ENCODE measurements at places on chromosomes 3 and 15.

GRCh38 chr3:20478436-20478835, 292.4 kb upstream of the SGO1 start:
- DNase-seq = no peak

DNA sequence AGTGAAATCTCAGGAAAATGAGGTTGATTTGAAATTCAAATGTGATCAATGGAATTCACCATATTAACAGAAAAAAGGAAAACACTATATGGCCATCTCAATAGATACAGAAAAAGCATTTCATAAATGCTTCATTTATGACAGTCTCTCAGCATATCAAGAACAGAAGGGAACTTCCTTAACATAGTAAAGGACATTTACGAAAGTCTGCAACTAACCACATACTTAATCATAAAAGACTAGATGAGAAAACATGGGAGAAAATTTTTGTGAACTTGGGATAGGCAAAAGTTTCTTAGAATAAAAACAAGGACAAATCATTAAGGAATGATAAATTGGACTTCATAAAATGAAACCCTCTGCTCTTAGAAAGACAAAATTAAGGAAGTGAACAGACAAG, 24.7 kb upstream of the TIPARP start:
- DNase-seq = no peak

DNA sequence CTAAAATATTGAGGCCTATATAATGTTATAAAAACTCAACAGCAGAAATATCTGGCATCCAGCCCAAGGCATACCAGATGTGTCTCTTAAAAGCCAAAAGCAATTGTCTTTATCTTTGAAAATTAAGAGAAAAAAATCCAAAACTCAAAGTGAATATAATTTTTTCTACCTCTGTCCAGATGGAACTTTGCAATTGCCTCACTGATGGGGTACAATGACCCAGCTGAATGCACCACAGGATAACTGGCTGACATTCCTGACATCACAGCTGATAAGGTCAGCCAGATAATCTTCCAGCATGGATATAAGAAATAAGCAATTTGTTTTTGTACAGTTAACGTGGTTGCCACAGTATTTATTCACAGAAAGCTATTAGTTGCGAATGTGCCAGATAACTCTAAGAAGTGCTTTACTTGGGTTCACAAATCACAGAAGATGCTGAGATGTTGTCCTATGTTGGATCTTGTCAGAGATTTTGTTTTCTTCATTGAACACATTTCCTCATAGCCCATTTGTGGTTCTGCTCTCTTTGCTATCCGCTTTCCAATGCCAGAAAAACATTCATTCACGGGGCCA, 566.9 kb upstream of the CCDC54 start:
- DNase-seq = no peak

DNA sequence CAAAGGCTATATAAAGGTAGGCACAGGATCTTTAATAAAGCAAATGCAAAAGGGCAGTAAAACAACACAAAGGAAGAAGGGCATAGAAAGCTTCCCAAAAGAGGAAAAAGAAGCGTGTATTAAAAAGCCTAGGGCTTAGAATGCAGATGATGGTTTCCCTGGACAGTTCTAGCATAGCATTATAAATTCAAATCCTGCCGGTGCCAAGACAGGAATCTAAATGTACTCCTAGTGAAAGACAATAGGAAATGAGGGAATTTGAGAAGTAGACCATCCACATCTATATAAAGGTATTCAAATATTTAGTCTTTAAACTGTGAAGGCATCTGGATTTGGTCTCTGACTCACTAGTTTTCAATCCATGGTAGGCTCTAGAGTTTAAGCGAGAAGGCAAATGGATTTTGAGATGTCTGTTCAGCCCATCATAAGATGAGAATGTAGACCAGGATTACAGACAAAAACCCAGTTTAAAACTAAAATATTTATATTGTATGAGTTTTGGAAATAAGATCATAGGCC, 431.8 kb downstream of the TBL1XR1 start:
- no peak for DNase-seq

DNA sequence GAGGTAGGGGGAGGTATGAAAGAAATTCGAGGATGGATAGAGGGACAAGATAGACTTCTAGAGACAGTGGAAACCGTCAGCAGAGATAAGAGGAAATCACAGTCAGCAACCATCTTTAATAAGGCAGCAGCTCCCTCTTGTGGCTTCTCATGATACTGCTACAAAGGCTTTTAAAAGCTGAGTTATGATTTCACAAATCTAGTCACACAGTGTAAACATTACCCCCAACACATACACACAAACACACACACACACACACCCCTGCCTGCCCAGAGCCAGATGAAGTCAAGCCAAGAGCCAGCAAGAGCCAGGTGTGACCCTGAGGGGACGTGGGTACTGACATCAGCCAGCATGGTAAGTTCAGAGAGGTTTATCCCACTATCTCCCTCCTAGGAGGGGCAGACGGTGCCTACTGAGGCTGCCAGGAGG, 18.9 kb upstream of the TGM5 start:
- peak; percentile 6 for DNase-seq

- no peak for DNase-seq
Measured at GRCh38 chr3:13015286-13016082, 57.7 kb downstream of the IQSEC1 start.

DNA sequence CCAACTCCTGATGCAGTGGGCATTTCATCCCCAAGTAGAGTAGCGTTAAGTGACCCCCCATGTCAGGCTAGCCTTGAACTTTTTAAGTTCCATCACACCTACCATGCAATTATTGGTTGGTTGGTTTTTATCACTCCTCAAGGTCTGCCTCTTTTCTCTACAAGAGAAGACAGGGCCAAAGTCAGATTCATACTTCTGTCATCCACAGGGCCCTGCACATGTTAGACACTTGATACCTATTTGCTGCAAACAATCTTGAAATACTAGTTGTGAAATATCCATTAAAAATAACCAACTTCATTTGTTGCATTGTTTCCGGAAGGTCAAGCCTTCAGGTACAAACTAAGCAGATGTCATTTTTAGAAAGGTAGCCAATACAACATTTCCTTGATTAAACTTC, 1.2 kb downstream of the CMSS1 start:
- DNase-seq = no peak

DNA sequence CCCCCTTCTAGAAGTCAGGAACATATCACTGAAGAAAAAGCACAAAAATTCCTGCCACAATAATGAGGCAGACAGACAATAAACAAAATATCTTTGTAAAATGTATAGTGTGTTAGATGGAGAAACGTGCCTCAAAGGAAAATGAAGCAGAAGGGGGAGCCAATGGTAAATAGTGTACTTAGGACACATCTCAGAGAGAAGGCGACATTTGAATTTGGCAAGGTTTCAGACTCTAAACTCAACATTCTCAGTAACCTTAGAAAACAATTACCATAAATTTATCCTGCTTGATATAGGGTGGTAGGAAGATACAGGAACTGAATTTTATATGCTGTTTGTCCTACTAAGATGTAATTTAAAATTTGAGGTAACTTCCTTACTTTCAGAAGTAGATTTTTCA, 52.6 kb upstream of the PTX3 start:
- DNase-seq = no peak

- DNase-seq = no peak
Measured at GRCh38 chr15:64596701-64597476, 136.5 kb downstream of the ZNF609 start.

DNA sequence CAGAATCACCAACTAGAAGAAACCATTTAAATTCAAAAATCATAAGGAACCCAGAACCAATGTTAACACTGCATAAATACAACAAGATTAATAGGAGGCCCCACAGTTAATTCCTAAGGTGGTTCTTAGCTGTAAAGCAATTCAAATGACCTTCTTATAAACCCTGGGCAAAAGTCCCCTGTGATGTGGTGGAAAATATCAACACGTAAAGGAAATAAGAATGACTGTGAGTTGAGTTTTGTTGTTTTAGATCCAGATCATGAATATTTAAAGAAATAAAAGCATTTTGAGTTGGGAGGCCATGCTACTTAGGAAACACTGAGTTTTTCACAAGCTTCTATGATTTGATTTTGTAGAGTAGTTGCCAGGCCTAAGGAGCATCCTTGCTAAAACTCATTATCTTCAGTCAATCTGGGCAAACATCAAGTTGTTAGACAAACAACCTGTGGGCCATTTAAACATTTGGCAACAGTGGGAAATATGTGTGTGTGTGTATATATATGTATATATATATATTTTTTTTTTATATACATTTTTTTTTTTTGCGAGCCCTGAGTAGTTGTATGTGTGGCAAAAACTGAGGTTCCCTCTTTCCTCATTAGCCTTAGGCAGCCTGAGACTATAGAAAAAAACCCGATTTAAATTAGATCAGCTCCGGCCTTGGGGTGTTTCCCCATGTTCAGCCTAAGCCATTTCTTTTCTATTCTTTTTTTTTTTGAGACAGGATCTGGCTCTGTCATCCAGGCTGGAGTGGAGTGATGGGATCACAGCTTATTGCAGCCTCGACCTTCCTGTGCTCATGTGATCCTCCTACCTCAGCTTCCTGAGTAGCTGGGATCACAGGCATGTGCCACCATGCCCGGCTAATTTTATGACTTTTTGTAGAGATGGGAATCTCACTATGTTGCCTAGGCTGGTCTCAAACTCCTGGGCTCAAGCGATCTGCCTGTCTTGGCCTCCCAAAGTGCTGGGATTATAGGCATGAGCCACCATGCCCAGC, 8.0 kb upstream of the PXK start:
- no peak for DNase-seq

GRCh38 chr3:96833301-96833700, 18.9 kb downstream of the EPHA6 start:
- DNase-seq = no peak

GRCh38 chr3:113594066-113594465, 61.7 kb downstream of the SIDT1 start:
- DNase-seq = no peak

DNA sequence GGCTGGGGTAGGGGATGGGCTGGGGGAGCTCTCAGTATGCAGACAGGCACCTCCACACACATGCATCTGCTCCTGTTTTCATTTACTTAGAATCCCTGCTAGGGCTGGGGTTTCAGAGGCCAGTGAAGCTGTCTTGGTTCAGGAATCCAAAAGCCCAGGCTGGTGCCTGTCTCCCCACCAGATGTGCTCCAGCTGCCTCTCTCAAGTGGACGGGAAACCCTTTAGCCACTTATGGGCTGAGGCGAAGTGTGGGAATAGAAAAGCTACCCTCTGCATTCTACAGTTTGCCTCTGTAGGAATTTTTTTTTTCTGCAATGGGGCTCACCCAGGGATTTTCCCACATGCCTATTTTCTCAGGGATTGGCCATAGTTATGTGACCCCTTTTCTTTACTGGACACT, 72.5 kb downstream of the ATP2B2 start:
- DNase-seq = no peak

GRCh38 chr3:25849091-25849490, 59.2 kb downstream of the OXSM start:
- no peak for DNase-seq

Measured in stimulated activated CD4-positive, alpha-beta T cell treated with anti-CD3 and anti-CD28 coated beads, Interleukin-1b, Interleukin-23, amount 100 ng/mL, for 1 hour (primary cell).